Smooth muscle cell of bladder (primary cell): ENCODE measurements at places on chromosomes 1 and 21. TPM values are rescaled to one million over a fixed set of nuclear protein-coding genes. Genes with fewer than 3 reads are reported as not detected.

S100A12 gene
- not detected in 2 replicates for total RNA-seq

FOXO6 gene
- under 0.01 TPM in 1 of 2 replicates, not detected in the other for total RNA-seq

TPTE gene
- total RNA-seq: not detected in 2 replicates

RHBG gene
- total RNA-seq: not detected in 2 replicates

IPO9 gene
- 12.8 and 15.4 TPM in 2 replicates for total RNA-seq

IRF2BP2 gene
- total RNA-seq: 84.3 and 114 TPM in 2 replicates

SPRR2A gene
- not detected in 2 replicates for total RNA-seq

OR2L13 gene
- total RNA-seq: not detected in 2 replicates

SERPINC1 gene
- not detected in 2 replicates for total RNA-seq

LCE2C gene
- total RNA-seq: not detected in 2 replicates

NPR1 gene
- 0.57 and 1.5 TPM in 2 replicates for total RNA-seq

VN1R5 gene
- total RNA-seq: not detected in 2 replicates

KRTAP21-2 gene
- not detected in 2 replicates for total RNA-seq

PIK3R3 gene
- total RNA-seq: 0.83 and 2.1 TPM in 2 replicates

ARL8A gene
- 17.4 and 19.8 TPM in 2 replicates for total RNA-seq

LIPI gene
- total RNA-seq: not detected in 2 replicates

KCND3 gene
- 0.57 and 0.92 TPM in 2 replicates for total RNA-seq

RUNX1 gene
- total RNA-seq: 17.9 and 31.2 TPM in 2 replicates

VASH2 gene
- total RNA-seq: 1.2 and 3.0 TPM in 2 replicates

NHLH1 gene
- total RNA-seq: under 0.01 TPM in 1 of 2 replicates, not detected in the other

TFAP2E gene
- under 0.01 and 0.18 TPM in 2 replicates for total RNA-seq

SLC1A7 gene
- 1.00 and 5.8 TPM in 2 replicates for total RNA-seq

PTGFR gene
- 48.5 and 61.8 TPM in 2 replicates for total RNA-seq

ACBD3 gene
- 68.6 and 82.0 TPM in 2 replicates for total RNA-seq

APCS gene
- not detected in 2 replicates for total RNA-seq

RAB3B gene
- 5.2 and 7.0 TPM in 2 replicates for total RNA-seq

TMEM51 gene
- total RNA-seq: 6.8 and 8.8 TPM in 2 replicates

OPRD1 gene
- total RNA-seq: under 0.01 TPM in 1 of 2 replicates, not detected in the other

FABP3 gene
- total RNA-seq: 58.3 and 116 TPM in 2 replicates

DDR2 gene
- 131 and 155 TPM in 2 replicates for total RNA-seq

EPB41 gene
- total RNA-seq: 9.7 and 12.6 TPM in 2 replicates

TMEM269 gene
- total RNA-seq: under 0.01 TPM in 1 of 2 replicates, not detected in the other

CHI3L2 gene
- 0.28 and 1.4 TPM in 2 replicates for total RNA-seq

CFAP74 gene
- total RNA-seq: not detected in 2 replicates

C1orf74 gene
- 2.0 and 2.3 TPM in 2 replicates for total RNA-seq

ADORA3 gene
- total RNA-seq: not detected in 2 replicates

SELENBP1 gene
- total RNA-seq: 43.2 and 75.7 TPM in 2 replicates

KISS1 gene
- 0.71 TPM in 1 of 2 replicates, not detected in the other for total RNA-seq

OR2T35 gene
- not detected in 2 replicates for total RNA-seq

GPR3 gene
- 0.09 and 0.14 TPM in 2 replicates for total RNA-seq

C4BPA gene
- under 0.01 TPM in 1 of 2 replicates, not detected in the other for total RNA-seq

PLEKHG5 gene
- 5.5 and 7.0 TPM in 2 replicates for total RNA-seq

ZFP69B gene
- 1.2 and 1.6 TPM in 2 replicates for total RNA-seq

FALEC gene
- 0.18 and 0.57 TPM in 2 replicates for total RNA-seq

EXTL1 gene
- 0.09 and 0.14 TPM in 2 replicates for total RNA-seq

TTC3 gene
- 229 and 272 TPM in 2 replicates for total RNA-seq

MACF1 gene
- total RNA-seq: 236 and 271 TPM in 2 replicates

TMEM183A gene
- total RNA-seq: 77.9 and 106 TPM in 2 replicates

L1TD1 gene
- total RNA-seq: under 0.01 TPM in 1 of 2 replicates, not detected in the other

SH2D2A gene
- total RNA-seq: not detected in 2 replicates

LENEP gene
- 0.18 and 0.28 TPM in 2 replicates for total RNA-seq

SPRR2F gene
- not detected in 2 replicates for total RNA-seq

LCE1B gene
- not detected in 2 replicates for total RNA-seq

ZNF672 gene
- 12.1 and 16.6 TPM in 2 replicates for total RNA-seq

SERBP1 gene
- 138 and 171 TPM in 2 replicates for total RNA-seq

KCNT2 gene
- 3.4 and 4.8 TPM in 2 replicates for total RNA-seq

FAM20B gene
- 31.4 and 44.6 TPM in 2 replicates for total RNA-seq

CPLANE2 gene
- total RNA-seq: 11.5 and 14.0 TPM in 2 replicates
